ENCODE measurements at places on chromosomes 5 and 9. TPM values are rescaled to one million over a fixed set of nuclear protein-coding genes. Genes with fewer than 3 reads are reported as not detected.

The RLN2 gene
- total RNA-seq, result not detected

The IL7R gene
- 4.2 TPM for total RNA-seq

The OR13C8 gene
- not detected for total RNA-seq

The DBH gene
- not detected for total RNA-seq

The SPATA31C1 gene
- not detected for total RNA-seq

The LRRC70 gene
- 0.97 TPM for total RNA-seq

The TMEM171 gene
- total RNA-seq, result 12.5 TPM

The HACD4 gene
- total RNA-seq, result 0.36 TPM

The DEPDC1B gene
- total RNA-seq, result 1.3 TPM

The PCDHB13 gene
- total RNA-seq, result 0.90 TPM

The DNAI1 gene
- not detected for total RNA-seq

Measured in cardiac atrium fibroblast (primary cell).